ENCODE measurements at places on chromosomes 16 and 17.

GRCh38 chr16:54522584-54522983 is 236.0 kb upstream of the IRX3 start:
- DNase-seq, result no peak

DNA sequence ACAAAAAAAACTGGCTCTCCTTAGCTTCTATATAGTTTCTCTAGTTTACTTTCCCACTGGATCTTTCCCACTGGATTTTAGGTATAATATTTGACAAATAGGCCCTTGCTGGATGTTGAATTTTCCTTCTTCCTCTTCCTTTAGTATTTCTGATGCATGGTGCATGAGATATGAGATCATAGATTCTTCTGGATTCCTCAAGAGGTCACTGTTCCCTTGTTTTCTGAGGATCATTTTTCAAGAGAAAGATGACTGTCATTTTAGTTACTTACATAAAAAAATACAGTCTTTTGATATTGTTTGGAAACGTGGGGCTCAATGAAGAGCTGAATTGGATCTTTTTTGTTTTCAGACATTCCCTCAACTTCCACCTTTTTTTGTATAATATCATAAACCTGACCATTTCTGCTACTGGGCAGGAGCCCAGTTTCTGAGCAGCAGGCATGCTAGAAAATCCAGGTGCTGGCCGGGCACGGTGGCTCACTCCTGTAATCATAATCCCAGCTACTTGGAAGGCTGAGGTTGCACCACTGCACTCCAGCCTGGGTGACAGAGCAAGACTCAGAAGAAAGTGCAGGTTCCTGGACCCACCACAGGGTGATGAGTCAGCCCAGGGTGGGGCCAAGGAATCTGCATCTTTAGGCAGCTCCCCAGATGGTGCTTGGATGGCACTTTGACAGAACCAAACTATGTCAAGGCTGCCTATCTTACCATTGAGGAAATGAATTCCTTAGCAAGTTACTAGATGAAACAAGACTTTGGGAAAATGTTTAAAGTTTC is 70.3 kb downstream of the SDR42E1 start:
- peak; percentile 22 for DNase-seq

- no peak for DNase-seq
Measured at GRCh38 chr17:70276906-70277305, 107.6 kb downstream of the KCNJ2 start.

DNA sequence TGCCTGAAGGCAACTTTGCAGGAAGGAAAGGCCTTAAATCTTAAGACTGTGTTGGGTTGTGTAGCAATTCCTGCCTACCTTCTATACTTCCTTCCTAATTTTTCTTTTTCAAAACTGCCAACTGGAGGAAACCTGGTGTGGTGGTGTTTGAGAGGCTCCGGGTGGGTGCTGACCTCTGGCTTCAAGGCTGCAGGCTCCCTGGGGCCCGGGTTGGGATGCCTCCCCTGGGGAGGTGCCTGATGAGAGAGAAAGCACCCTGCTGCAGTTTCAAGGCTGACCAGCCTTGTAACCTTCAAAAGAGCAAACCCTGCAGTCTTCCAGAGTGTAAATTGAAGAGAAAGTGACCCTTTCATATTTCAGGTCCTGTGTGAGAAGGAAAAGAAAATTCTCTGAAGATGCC is 55.9 kb downstream of the MSI2 start:
- no peak for DNase-seq

GRCh38 chr16:50996830-50997186 is 154.3 kb downstream of the SALL1 start:
- DNase-seq, result no peak

- DNase-seq, result no peak
Measured at GRCh38 chr17:16215965-16216316, 607 bp upstream of the NCOR1 start.

DNA sequence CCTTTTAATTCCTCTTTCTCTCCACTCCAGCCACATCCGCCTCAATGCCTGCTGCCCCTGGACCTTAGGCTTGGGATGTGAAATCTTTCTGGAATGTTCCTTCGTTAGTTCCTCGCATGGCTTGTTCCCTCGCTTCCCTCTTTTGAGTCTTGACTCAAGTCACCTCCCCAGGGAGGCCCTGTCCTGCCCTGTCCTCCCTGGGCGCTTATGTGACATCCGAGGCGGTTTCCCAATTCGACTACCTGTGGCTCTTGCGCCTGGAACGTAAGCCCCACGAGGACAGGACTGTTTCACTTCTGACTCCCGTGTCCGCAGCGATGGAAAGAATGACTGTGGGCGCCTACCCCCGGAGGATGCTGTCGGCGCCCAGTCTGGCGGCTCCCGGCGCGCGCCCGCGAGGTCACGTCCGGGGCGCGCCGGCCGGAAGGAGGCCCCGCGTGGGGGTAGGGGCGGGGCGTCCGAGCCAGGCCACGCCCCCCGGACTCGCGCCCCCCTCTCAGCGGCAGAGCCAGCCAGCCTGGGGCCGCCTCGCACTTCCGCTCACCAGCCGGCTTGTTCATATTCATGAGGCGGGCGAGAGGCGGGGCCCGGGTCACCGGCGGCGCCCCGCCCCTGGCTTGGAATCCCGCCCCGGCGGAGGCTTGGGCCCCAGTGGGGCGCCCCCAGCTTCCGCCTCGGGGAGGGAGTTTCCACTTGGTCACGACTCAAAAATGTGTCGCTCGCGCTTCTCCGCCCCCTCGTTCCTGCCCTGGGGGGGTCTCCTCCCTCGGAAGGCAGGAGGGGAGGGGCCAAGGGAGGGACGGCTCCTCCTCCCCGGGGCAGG is 8.4 kb upstream of the GLIS2 start:
- DNase-seq, result peak; percentile 54

GRCh38 chr16:27310576-27311447 is 3.0 kb upstream of the IL4R start:
- no peak for DNase-seq

GRCh38 chr17:75959051-75959838 is 18.4 kb upstream of the FBF1 start:
- DNase-seq, result no peak

DNA sequence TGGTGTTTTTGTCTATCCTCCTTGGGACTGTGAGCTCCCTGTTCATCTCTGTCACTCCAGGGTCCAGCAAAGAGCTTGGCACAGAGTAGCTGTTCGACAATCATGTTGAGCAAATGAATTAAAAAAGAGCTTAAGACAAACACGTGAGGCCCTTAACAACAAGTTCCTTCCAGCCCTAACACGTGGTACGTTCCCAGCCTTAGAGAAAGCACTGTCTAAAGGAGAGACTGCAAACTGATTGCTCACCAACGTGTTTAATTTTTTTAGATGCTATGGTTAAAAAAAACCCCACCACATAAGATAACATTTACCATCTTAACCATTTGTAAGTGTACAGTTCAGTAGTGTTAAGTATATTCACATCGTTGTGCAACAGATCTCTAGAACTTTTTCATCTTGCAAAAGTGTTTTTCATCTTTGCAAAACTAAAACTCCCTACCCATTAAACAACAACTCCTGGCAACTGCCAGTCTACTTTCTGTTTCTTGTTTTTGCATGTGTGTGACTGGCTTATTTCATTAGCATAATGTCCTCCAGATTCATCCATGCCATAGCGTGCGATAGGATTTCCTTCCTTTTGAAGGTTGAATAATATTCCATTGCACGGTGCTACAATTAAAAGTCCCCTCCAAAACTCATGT is 28.2 kb downstream of the LAT start:
- DNase-seq, result no peak

GRCh38 chr16:56255904-56256303 is 64.6 kb downstream of the GNAO1 start:
- DNase-seq, result no peak

DNA sequence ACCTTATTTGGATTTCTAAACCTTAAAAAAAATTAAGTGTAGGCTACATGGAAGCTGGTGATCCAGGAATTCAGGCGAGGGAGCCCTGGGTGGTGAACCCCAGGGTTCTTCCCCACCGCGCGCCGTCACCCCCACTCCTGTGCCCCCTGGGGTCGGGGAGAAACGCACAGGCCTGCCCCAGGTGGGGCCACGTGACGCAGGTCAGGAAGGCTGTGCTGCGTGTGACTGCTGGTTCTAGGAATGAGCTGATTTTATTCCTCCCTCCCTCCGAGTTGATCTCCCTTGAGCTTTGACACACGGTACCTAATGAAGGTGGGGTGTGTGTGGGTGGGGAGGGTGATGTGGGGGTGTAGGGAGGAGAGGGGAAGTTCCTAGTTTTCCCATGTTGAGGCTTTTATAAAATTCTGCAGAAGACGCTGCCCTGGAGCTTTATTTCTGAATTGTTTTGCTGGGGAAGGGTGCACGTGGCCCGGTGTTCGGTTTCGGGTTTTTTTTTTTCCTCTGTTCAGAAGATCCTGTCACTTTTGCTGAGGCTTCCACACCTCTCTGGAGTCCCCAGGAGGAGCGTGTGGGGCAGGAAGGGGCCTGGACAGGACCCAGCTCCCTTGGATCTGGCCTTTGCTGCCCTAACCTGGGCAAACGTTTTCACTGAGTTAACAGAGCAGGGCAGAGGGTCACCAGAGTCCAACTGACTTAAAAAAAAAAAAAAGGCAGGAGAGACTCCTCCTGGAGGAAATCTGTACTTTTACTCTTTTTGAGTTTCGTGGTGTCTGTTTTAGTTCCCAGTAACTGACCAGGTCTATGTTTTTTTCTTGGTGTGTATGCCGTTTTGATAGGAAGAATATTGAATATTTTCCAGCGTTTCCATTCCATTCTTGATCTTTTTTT is 55.8 kb upstream of the GSE1 start:
- DNase-seq, result no peak

- DNase-seq, result no peak
Measured at GRCh38 chr17:82933911-82934310, 94.1 kb upstream of the ZNF750 start.

DNA sequence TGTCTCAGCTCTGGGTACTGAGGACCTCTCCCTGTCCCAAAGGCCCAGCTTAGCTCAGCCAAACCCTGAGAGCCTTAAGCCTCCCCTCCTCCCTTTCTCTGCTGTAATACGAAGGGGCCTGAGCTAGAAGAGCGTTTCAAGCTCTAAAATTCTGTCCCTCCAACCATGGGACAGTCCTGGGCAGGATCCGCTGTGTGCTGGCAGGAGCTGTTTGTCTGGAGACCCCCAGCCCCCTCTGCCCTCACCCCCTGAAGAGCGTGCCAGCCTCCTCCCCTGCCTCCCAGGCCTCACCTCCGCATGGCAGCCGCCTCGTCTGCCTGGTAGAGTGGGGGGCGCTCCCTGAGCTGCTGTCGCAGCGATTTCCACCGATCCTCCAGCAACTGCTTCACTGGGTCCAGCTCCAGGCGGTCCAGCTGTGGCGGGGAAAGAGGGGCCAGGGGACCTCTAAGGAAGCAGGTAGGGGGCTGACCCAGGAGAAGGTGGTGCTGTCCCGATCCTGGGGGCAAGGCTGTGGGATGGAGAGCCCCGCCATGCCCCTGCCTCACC is 14.7 kb downstream of the UBALD2 start:
- no peak for DNase-seq

- DNase-seq, result no peak
Measured at GRCh38 chr16:85412911-85413520, 200.1 kb upstream of the GSE1 start.

DNA sequence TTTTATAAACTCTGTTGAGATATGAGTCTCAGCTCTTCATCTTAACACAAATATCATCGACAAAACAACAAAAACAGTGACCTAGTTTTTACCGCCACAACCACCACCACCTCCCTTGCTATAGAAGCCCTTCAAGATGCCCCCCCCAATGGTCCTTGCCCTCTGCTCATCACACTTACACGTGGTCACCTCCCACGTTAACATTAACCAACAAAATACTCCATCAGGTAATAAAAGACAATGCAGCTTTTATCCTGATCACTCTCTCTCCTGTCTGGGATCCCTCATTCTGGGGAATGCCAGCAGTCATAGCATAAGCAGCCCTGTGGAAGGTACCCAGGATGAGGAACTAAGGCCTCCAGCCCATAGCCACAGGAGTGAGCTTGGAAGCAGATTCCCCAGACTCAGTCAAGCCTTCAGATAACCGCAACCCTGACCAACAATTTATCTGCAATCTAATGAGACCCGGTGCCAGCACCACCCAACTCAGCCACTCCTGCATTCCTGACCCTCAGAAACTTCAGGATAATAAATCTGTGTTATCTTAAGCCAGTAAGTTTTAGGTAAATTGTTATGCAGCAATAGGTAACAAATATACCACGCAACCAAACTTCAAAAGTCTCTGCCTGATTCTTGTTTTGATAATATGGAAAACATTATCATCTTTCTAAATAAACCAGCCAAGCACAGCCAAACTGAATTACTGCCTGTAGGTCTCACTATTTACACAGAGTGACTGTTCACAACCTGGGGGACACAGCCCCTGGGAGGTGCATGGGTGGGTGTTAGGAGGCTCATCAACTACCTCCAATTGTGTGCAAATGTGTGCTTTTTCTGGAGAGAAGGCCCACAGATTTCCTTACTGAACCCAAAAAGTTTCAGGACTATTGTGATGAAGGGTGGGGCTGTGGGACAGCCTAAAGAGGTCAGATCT is 6.1 kb downstream of the PECAM1 start:
- no peak for DNase-seq

GRCh38 chr17:73188011-73188410 is 4.8 kb upstream of the COG1 start:
- DNase-seq, result no peak

DNA sequence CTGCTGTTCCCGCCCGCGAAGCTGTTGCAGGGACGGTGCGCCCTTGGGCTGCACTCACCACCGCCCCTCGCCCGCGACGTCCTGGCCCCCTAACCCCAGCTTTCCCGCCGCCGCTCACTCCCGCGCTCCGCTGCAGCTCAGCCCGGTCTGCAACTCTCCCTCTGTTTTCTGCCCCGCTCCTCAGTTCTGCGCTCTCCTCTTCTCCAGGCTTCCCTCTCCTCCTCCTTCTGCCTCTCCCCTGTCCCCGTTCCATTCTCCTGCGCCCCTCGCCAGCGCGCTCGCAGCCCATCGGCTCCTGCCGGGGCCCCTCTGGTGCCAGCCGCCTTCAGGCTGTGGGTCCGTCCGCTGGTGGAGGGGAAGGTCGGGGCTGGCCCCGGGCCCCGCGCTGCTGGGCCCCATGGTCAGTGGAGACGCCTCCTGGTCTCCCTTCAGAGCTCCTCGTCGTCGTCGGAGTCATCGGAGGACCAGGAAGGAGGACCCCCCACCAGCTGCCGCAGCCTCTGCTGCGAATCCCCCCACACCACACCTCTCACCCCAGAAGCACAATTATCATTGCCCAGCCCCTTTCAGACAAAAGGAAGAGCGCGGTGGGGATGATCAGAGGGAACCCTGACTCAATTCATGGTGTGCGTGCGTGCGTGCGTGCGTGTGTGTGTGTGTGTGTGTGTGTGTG is 223.2 kb upstream of the FOXF1 start:
- DNase-seq, result no peak

- DNase-seq, result no peak
Measured at GRCh38 chr17:69434164-69434579, 19.7 kb downstream of the MAP2K6 start.

Data from hippocampal formation (tissue), 2 donors.